ENCODE measurements at places on chromosomes 16 and 17. TPM values are rescaled to one million over a fixed set of nuclear protein-coding genes. Genes with fewer than 3 reads are reported as not detected.

The NPW gene
- total RNA-seq: not detected

The CACNG5 gene
- 0.32 TPM for total RNA-seq

The CA4 gene
- 15.7 TPM for total RNA-seq

The SREBF1 gene
- 100 TPM for total RNA-seq

DNA sequence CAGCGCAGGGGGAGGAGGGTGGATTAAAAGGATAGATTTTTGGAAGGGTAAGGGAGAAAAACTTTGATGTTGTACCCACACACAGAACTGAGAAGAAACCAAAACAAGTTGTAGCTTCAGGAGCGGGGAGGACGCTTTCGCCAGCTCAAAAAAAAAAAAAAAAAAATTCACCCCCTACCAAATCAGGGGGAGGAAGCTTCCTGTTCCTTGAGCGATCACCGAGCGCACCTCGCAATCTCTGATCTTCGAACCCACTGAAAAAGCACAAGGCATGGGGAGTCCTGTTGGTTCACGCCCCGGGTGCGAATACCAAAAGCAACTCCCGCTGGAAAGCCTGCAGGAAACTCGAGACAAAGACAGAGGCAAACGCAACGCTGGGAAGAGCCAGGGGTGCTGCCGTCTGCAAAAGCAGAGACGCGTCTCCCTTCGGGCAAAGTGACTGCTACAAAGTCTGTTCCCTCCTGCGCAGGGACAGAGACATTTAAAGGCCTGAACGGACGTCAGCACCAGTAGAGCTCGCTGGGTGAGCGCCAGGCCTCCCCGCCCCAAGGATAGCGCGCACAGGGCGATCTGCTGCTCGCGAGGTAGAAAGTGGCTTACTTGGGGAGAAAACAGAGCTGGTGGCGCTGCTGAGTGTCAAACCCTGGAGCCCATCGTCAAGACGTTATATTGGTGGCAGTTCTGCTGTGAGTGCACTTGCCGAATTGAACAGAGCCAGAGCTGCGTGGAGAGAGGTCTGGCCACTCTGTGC, 190.4 kb downstream of the USP22 start:
- DNase-seq: peak; percentile 14

- DNase-seq: no peak
Observed at GRCh38 chr17:21466550-21466949, 90.4 kb downstream of the KCNJ12 start.
